ENCODE measurements at places on chromosomes 12 and 14.

DNA sequence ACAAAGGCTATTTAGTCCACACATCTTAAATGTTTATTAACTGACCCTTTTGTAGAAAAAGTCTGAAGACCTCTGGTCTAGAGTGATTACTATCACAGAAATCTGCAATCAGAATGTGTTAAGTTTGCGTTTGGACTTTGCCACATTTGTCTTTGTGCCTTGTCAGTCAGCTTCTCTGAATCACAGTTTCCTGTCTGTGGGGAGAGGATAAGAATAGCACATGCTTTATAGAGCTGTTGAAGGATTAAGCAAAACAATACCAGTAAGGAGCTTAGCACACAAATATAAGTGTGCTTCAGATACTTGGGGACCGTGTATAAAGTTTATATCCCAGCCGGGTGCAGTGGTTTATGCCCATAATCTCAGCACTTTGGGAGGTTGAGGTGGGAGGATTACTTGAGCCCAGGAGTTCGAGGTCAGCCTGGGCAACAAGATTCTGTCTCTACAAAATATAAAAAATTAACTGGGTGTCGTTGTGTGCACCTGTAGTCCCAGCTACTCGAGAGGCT lies 63.0 kb upstream of the BTG1 start:
- DNase-seq: no peak

DNA sequence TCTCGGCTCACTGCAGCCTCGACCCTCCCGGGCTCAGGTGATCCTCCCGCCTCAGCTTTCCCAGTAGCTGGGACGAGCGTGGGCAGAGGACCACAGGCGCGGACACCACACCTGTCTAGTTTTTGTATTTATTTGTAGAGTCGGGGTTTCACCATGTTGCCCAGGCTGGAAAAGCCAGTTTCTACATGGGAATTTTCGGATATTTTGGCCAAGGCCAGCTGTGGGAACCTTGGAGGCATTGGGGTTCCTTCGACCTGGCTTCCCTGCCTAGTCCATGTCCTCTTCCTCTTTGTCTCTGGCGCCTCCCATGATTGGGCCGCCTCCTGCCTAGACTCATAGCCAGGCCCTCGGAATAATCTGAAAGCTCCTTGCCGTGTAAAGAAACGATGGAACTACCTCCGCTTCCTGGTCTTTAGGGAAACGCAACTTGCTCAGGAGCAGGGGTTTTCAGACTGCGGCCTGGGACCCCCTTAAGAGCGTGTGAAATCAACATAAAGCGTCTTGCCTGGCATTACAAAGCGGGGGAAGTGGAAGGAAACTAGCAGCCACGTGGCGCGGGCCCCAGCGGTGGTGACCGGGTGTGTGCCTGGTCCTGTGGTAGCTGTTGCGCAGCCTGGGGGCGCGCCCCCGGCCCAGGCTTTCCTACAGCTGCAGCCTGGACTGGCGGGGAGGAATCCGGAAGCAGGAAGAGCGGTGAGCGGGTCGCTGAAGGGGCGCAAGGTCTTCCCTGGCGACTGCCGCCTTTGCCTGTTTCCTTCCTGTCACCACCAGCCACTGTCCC lies 1.4 kb upstream of the HSP90AA1 start:
- peak; percentile 60 for DNase-seq

DNA sequence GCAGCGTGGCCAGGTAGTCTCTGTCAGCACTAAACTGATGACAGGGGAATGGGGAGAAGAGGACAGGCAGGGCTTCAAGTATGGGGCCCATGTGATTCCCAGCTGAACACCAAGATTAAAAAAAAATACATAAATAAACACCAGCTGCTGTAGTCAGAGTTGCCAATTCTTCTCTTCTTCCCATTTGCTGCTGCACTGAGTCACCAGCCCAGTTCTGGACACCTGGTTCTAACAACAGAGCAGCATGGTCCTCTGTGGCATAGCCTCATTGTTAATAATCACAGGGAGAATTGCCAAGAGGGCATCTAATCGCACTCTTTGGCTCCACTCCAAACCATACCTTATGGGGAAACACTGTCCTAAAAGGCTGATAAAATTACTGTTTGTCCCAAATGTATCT lies 15.1 kb downstream of the PPM1H start:
- no peak for DNase-seq

- no peak for DNase-seq
These were observed 288.7 kb downstream of the RPAP3 start for GRCh38 chr12:47417121-47417520.

DNA sequence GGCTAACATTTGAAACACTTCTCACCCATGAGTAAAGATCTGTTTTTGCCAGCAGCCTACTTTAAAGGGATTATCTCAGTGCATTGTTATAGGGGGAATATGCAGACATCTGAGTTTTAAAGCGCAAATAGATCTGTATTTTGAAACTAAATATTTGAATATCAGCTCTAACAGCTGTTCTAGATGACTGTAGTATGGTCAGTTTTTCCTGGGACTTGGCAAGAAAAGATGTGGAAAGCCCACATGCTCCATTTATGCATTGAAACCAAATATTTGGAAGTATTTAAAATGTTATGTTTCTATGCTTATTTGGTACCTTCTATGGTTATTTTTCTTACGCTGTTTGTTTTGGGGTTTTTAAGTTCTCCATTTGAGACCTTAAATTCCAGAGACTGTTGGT lies 41.7 kb downstream of the RIC8B start:
- no peak for DNase-seq

DNA sequence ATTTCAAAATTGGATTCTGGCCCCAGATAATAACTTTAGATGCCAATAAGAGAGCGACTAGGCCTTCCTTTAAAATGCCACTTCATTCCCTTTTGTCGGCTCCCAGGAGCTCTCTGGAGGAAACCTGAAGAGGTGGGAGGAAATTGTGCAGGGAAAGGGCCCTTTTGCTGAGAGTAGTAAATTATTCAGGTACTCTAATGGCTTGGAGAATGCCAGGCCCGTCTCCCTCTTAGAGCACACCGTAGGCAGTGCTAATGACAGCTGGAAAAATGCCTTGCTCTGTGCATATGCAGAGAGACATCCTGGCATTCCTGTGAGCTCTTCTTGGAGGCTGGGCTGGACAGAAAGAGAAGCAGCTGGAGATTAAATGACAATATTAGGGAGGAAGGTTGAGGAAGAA lies 115.0 kb upstream of the RPH3A start:
- DNase-seq: no peak

- DNase-seq: no peak
These were observed 3.2 kb downstream of the SLC38A6 start for GRCh38 chr14:60984196-60984595.

DNA sequence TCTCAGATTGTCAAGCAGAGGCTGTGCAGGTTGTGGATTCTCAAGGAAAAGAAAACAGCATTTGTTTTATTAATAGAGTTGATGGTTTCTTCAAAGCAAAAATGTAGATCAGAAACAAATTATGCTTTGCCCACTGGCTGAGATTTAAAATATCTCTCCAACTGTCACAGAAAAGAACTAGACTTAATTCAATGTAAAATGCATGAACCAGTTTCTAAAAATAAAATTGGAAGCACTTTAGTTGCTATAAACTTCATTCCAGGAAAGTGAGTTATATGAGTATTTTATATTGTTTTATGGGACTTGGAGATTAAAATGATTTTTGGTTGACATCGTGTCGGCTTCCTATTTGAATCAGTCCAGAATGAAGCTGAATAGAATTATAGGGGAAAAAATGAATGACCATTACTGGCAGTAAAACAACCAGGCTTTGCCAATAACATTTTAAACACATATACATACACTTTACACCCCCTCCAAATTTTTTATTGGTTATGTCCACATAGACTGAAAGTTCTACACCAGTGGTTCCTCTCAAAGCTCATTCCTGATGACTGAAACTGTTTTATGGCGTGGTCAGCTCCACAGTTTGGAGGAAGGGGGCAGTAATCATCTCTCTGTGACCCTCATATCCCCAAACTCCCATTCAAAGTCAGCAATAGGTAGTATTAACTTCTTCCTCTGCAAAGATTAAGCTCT lies 55.5 kb upstream of the DAAM1 start:
- no peak for DNase-seq

DNA sequence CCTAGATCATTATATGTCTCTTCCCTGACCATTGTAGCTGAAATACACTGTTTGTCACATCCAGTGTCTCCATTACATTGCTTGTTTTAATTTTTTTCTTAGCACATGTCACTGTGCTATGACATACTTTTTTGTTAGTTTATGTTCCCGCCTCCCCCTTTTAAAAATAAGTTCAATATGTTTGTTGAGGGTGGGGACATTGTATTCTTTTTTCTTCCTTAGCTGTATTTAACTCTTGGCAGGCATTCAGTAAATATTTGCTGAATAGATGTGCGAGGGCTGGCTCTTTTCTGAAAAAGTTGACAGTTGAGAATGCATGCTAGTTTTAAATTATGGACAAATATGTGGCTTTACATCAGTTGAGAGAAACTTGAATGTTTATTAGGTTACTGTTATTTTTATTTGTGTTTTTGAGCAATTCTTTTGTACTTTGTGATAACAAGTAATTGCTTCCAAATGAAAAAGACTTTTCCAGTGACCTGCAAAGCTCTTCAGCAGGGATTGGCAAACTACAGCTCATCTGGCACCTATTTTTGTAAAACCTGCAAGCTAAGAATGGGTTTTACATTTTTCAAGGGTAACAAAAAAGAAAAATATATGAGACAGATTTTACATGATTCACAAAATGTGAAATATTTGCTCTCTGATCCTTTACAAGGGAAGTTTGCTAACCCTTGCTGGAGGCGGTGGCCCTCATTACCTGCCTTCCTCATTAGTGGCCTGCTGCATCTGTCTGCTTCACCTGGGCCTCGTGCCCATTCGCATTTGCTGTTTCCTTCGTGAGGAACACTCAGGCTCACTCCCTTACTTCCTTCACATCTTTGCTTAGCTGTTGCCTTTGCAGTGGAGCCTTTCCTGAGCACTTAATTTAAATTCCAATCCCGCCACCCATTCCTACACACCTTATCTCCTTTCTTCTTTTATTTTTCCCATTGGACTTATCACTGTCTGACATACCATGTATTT lies 229.4 kb downstream of the ERC1 start:
- DNase-seq: no peak

GRCh38 chr14:72608391-72609204 lies 285.3 kb downstream of the DPF3 start:
- DNase-seq: no peak

DNA sequence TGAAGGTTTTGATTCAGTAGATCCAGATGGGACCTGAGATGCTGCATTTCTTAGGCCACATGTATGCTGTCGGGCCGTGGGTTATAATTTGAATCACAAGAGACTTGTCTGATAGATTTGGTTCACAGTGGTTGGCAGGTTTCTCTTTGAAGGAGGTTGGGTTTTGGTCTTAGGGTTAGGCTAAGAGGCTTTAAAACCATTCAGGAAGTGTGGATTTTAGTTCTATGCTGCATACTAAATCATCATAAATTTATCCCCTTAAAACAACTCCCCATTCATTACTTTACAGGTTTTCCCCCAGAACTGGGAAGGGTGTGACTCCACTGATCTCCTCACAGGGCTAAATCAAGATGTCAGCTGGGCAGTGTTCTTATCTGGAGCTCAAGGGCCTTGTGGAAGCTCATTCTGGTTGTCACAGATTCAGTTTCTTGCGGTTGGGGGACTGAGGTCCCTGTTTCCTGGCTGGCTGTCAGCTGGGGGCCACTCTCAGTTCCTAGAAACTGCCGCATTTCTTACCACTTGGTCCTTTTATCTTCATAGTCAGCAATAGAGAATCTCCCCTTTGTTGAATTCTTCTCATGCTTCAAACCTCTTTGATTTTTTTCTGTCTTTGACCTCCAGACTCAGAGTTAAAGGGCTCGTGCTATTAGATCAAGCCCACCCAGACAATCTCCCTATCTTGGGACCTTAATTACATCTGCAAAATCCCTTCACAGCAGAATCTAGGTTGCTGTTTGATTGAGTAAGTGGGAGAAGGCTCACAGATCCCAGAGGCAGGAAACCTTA lies 20.6 kb upstream of the PCNX1 start:
- peak; percentile 49 for DNase-seq

DNA sequence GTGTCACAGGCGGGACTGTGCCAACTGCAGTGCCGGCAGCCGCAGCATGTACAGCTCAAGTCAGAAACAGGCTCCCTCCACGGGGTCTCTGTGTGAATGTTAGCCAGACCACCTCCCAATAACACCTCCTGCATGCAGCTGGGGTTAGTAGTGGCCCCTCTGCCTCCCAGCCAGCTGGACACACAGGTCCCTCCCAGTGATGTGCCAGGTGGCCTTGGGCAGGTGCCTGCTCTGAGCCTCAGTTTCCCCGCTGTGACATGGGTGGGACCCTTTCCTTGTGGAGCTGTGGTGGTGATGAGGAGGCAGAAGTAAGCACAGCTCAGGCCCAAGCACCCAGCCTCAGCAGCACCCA lies 139.9 kb downstream of the ADGRD1 start:
- no peak for DNase-seq

GRCh38 chr12:101740566-101740965 lies 1.3 kb upstream of the SYCP3 start:
- no peak for DNase-seq

GRCh38 chr12:607541-608001 lies 55.7 kb downstream of the NINJ2 start:
- no peak for DNase-seq

DNA sequence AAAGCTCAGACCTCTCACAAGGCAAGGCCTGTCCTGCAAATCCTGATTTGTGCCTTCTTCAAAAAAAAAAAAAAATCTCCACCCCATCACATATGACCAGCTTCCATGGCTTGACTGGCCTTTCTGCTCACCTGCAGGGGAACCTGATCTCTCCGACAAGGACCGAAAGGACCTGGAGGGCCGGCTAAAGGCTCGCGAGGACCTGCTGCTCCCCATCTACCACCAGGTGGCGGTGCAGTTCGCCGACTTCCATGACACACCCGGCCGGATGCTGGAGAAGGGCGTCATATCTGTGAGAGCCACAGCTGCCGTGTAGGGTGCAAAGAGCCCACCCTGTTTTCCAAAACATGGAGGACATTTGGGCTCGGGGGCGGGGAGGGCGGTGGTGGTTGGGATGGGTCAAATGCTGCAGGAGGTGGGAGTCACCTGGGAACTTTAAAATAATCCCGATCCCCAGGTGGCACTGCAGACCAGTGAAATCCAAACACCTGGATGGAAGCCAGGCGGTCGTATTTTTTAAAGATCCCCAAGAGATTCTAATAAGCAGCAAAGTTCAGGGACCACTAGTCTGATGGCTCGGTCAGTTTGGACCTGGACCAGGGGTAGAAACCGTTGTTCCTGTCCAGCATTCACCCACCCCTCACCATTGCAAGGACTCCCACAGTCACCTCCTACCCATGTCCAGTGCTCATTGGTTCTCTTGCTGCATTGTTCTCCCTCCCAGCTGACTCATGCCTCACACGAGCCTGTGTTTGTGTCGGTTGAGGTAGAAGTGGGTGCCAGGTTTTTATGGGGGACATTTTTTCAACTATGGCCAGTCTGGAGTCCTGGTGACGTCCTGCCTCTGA lies 44.8 kb downstream of the FOXN4 start:
- peak; percentile 46 for DNase-seq

GRCh38 chr12:2243275-2243674 lies 190.5 kb downstream of the CACNA1C start:
- no peak for DNase-seq

DNA sequence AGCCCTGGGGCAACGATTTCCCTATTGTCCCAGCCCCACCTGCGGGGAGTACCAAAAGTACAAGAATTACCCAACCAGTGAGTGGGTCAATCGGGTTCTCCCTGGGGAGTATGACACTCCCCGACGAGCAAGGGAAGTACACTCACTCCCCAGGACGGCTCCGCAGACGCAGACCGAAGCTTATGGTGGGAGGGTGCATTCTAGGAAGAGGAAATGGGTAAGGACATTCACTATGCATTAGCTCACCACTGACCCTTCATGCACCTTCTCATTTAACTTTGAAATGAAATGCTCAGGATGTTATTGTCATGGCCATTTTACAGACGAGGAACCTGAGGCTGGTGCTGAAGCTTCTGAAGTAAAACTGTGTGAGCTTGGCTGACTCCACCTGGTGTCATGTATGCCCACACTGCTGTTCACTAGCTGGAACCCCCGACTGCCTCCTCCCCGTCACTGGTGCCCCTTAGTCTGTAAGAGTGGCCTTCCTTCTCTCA lies 45.8 kb upstream of the TMED10 start:
- no peak for DNase-seq
